ENCODE measurements at places on chromosomes 5 and 9.

GRCh38 chr9:98240475-98240874 is 15.0 kb downstream of the TBC1D2 start:
- DNase-seq = no peak

- no peak for DNase-seq
These were observed 136.1 kb downstream of the FGF1 start for GRCh38 chr5:142549834-142550233.

DNA sequence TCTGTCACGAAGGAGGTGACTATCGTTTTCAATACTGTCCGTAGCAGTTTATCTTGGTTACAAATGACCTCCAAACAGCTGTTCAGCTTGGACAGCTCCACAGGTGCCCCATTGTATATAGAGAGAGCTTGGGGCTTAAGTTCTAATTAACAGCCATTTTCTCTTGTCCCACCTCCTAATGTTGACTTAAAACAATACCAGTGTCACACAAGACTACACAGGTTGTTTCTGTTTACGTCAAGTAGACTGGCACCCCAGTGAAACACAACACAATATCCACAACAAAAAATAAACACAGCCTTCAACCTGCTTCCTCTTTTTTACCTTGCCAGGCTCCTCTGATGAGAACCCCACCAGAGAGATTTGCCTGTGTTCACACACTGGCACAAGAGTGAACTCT is 39.8 kb upstream of the TLE1 start:
- DNase-seq = no peak

GRCh38 chr9:35814106-35814840 is 569 bp downstream of the HINT2 start:
- peak; percentile 67 for DNase-seq

- DNase-seq = peak; percentile 72
These were observed 478.6 kb upstream of the C9orf72 start for GRCh38 chr9:28051559-28052503.

- no peak for DNase-seq
These were observed 12.3 kb upstream of the IFNK start for GRCh38 chr9:27511771-27512170.

DNA sequence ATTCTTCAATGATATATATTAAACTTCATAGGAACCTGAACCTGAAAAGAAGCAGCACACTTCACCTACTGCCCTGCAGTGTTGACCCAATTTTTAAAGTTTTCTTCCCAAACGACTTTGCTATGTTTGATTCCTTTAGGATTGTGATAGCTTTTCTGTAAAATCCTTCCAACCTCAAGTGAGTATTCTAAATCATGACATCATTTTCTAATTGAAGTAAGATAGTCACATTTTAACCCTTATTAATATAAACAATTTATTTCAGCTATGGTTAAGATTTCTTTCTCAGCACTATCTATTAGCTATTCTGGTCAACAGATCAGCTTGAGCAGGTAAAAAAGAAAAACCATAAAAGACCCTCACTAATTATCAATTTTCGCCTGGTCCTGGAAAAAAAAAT is 162.0 kb downstream of the SMARCA2 start:
- DNase-seq = no peak

GRCh38 chr5:132491368-132492364 is 1.1 kb upstream of the IRF1 start:
- no peak for DNase-seq

DNA sequence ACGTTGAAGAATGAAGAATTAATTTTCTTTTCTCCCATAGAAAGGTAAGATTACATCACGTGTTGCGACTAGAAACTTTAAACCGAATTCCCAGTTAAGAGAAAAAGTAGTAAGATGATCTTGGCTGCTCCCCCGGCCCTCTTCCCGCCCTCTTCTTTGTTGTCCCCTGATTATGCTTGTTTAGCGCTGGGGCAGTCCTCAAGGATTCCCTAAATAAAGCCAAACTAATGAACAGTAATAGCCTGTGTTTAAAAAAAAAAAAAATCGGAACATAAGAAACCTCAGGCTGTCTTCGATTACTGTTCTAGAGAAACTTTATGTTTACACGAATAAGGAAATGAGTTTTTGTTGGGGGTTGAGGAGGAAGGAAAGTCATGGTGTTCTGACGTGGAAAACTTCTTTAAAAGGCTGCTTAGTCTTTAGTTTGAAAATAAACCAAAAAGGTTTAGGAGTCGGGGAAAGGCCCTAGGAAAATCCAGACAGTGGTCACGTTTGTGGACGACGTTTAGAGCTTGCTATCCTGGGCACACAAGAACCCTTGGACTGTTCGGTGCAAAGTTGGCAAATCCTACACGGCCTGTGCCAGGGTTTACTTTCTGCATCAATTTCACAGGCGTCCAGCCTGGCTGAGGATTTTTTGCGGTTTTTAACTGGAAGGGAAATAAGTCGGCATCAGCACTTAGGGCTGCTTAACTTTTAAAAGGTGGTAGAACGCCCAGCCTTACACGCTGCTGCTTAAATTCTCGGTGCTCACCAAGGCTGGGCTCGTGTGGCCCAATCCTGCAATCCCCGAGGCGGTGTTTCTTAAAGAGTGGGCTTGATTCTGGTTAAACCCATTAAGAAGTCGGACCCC is 1.1 kb upstream of the MAT2B start:
- peak; percentile 68 for DNase-seq

DNA sequence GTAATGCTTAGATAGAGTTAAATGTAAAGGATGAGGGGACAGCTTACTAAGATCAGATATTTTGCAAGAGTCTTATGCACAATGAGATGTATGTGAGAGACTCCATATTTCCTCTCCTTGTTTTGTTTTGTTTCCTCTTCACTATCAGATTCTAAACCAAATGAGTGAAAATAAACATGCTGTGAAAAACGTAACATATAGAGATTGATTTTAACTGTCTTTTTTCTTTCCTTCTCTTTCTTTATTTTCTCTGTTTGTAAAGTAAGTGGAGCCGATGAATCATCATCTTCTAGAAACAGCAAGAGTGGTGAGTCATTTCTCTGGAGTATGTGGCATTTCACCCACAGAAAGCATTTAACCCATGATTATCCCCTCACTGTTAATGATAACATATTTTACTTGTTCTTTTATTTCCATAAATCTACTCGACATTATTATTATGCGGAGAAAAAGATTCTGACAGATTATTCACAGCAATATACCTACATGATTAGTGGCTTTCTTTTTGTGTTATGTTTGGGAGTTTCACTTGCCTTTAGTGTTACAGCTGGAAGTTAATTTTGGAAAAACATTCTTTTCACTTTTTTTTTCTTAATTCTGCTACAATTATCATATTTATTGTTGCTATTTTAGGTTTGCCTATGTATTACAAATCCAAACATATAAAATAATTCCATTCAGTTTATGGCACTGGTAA is 2.1 kb upstream of the ANXA1 start:
- DNase-seq = peak; percentile 86

DNA sequence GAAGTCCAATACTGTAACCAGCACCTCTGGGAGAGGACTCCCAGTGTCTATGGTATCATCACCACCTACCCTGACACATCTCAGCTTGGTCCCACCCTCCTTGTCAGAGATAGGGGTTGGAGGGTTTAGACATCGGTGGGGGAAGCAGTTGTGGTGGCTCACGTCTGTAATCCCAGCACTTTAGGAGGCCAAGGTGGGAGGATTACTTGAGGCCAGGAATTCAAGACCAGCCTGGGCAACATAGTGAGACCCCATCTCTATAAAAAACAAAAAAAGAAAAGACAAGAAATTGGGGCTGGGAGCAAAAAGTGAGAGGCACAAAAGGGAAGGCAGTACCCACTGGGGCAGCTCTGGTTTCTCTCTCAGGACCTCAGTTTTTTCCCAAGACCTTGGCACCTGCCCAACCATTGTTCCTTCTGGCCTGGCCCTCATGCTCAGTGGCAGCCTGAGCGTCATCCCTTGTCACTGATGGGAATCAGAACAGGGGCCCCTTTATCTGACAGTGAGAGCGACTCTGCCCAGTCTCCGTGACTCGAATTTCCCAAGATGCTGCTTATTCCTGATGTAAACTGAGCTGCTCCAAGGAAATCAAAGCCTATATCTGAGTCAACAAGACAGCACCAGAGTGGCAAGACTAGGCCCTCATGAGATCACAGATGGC is 80.5 kb upstream of the HSPA9 start:
- no peak for DNase-seq
